ENCODE measurements at places on chromosomes 2 and 18.

GRCh38 chr2:113175736-113176695, 2.2 kb downstream of the PSD4 start:
- DNase-seq, result no peak

- no peak for DNase-seq
These were observed 34.1 kb downstream of the STK17B start for GRCh38 chr2:196137271-196137670.

DNA sequence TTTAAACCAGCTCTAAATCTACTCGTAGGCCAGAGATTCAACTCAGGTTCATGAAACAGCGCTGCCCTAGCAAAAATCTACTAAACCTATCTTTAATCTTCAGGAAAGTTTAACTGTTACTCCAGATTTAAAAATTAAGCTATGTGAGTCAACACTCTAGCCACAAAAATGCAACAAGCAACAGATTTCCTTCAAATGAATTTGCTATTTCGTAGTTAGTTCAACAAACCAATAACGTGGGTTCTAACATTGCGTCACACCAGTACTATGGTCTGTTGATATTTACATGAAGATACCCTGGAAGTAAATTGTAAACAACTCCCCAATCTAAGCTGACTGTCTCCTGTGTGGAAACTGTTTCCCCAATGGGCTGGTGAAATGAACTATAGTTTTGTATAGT, 71.2 kb downstream of the FIGN start:
- no peak for DNase-seq

DNA sequence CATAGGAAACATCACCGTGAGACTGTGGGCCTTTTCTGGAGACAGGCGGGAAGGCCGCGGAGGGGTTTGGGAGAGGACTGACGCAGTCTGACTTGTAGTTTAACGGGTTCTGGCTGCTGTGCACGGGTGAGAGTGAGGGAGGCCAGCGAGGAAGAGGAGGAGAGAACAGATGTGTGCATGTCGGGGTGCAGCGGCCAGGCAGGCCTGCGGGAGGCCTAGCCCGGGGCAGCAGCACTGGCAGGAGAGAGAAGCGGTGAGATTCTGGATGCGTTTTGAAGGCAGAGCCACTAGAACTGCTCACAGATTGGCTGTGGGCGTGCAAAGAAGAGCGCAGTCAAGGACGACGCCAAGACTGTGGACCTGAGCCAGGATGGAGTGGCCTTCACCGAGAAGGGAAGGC, 53.9 kb downstream of the PTGR3 start:
- DNase-seq, result no peak

GRCh38 chr2:204491528-204491927, 53.7 kb upstream of the PARD3B start:
- DNase-seq, result no peak

- DNase-seq, result no peak
These were observed 59.6 kb upstream of the ZNF516 start for GRCh38 chr18:76554547-76555222.

DNA sequence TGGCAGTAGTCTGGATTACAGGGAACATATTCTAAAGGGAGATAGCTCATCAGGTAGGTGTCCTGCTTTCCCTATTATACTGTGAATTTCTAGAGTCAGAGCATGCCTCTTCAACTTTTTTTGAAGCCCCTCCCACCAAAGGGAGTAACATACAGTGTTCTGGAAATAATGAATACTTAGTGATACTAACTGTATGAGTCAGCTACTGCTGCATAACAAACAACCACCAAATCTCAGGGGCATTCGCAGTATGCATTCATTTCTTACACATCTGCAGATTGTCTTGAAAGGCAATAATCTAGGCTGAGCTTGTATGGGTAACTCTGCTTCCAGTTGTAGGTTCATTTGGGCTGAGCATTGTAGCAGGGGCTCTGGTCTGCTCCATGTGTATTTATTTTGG, 409.7 kb upstream of the SPRED2 start:
- DNase-seq, result no peak

DNA sequence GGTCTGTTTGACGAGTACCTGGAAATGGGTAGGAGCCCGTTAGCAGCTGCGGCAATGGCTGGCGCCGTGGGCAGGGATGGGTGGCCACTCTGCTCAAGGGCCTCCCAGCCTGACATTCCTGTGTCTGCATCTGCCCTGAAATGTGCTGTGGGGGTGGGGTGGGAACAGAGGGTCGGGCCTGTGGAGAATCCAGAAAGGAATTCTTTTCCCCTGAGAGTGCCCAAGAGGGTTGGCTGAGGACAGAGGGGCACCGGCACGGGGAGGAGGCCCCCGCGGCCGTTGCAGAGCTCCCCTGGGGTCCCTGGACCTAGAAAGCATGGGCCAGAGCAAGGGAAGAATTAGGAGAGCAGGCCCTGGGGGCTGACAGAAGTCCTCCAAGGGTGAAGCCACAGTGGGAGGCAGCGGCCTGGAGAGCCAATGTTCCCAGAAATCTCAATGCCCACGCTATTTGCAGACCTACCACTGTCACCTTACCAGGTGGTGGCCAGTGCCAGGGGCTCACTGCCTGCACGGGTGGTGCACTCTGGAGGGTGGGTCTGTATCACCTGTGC, 27.8 kb downstream of the ANO7 start:
- no peak for DNase-seq

- no peak for DNase-seq
These were observed 91.3 kb upstream of the ZFP36L2 start for GRCh38 chr2:43317680-43318079.

GRCh38 chr2:38601463-38602135, 1.1 kb downstream of the HNRNPLL start:
- no peak for DNase-seq

DNA sequence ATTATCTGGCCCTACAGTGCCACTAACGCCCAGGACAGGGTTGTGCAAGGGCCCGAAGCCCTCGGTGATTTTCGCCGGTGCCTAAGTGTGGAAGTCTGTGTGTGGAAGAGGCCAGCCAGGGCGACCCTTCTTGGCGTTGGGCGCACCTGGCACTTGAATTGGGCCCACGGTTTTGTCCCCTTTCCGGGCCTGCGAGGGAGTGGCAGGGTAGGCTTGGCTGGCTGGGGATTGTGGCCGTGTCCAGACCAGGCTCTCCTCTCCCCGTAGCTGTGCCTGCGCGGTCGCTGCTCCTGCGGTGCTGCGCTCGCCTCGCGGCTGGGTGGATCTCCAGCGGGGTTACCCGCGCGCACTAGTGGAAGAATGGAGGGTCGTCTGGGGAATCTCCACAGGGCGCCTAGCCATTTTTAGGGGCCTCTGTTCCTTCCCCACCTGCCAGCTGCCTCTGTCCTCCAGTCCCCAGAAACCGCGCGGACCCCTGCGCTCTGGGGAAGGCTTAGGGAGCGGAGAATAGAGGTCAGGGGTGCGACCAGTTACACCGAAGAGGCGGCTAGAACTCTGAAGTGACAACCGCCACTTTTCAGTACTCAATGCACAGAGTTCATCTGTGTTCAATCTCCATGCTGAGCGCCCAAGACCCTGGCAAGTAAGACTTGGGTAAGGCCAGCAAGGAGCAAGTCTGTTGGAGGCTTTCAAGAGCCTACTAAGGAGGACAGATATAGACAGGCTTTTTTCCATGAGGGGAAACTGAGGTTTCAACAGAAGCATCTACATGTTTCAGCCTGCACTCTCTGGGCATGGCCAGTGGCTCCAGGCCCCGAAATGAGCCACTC, 16.0 kb downstream of the EVX2 start:
- no peak for DNase-seq

DNA sequence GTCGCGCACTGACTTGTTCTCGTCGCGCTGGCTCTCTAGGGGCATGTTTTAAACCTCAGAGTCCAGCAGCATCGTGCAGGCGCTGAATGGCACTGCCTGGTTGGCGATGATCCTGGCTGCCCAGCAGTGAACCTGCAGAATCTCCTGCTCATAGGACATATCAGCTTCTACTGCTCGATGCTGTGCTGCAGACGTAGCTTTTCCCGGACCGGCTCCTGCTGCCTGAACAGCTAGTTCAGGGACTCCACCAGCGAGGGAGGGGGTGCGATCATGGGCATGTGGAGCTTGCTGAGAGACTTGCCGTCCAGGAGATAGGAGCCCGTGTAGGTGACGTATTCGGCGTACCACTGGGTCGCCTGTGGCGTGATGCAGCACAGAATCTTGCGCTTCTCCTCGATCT, 890.0 kb upstream of the LRRTM1 start:
- DNase-seq, result no peak

DNA sequence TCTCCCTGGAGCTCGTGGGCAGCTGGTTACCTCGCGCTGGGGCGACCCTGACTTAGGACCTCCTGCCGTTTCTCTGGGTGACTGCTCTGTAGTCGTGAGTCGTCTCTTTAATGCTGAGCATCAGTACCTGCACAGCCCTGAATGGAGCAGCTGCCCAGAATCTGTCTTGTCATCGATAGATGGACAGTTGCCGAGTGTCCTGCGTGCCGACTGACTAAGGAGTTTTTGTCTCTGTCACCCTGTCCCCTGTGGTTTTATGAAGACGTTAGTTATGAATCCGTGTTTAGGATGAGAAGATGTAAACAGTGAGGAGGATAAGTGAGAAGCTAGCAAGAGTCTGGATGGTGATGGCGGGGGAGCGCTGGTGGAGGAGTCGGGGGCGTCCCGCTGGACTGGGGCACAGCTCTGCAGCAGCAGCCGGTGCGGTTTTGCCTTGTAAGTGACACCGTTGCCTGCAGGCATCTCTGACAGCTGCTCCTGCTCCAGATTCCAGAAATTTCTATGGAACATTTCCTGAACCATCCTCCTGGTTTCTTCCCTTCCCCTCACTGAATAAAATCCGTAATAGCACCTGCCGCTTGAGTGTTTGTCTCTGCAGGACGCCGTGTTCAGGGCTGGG, 13.3 kb downstream of the AGAP1 start:
- DNase-seq, result no peak

DNA sequence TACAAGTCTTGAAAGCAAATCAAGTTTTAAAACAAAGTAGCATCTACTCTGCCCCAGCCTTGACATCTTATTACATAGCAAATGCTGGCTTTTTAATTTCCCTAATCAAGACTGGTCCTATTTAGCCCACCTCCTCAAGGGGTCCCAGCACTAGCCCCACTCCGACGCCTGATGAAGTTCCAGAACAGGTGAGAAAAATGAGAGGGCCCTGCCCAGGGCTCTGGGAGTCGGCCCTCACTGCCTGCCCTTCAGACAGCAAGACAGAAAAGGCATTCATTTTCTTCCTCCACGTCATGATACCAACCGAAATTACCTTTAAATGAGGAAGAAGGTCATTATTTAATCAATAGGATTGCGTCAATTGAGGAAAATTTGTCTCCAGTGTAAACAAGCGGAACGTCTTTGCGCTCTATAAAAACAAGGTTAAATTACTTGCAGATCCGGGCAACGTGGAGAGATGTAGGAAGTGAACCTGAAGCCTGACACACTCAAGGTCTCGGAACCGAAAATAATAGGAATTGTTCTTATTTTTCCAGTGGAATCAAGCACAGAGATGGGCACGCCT, 170.6 kb upstream of the PKDCC start:
- no peak for DNase-seq

- no peak for DNase-seq
These were observed 11.4 kb downstream of the FLACC1 start for GRCh38 chr2:201345625-201346213.

DNA sequence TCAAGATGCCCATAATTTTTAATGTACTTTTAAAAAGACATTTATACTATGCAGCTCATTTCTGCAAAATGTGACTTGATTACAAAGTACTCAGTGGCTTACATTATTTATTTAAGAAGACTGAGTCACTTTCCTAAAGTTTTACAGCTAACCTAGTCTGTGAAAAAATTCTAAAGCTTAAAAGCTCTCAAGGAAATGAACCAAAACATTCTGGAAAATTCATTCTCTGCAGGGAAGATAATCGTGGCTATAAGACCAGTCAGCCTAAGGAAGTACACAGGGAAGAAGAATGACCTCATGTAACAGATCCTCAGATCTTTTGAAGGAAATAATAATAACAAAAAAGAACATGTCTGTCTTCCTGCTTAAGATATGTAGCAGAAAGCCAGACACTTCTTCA, 232.1 kb upstream of the STK17B start:
- no peak for DNase-seq

All from activated T-helper 9 cell treated with anti-CD3 and anti-CD28 coated beads, Interleukin-2, amount 50 U/mL, for 16 hours (primary cell).